ENCODE measurements at places on chromosomes 5 and 9.

DNA sequence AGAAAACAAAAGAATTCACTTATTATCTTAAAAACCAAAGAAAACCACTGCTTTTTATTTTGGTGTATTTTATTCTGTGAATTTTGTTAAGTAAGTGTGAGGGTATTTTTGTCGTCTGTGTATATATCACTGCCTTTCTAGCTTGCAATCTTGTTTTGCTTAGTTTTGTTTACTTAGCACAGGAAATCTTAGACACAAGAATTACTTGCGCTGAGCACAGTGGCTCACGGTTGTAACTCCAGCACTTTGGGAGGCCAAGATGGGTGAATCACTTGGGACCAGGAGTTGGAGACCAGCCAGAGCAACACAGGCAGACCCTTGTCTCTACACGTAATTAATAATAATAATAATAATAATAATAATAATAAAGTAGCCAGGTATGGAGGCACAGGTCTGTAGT, 230.3 kb downstream of the PAPPA start:
- DNase-seq, result no peak

- DNase-seq, result peak; percentile 34
These were observed 14.1 kb downstream of the HSPB3 start for GRCh38 chr5:54469622-54470021.

DNA sequence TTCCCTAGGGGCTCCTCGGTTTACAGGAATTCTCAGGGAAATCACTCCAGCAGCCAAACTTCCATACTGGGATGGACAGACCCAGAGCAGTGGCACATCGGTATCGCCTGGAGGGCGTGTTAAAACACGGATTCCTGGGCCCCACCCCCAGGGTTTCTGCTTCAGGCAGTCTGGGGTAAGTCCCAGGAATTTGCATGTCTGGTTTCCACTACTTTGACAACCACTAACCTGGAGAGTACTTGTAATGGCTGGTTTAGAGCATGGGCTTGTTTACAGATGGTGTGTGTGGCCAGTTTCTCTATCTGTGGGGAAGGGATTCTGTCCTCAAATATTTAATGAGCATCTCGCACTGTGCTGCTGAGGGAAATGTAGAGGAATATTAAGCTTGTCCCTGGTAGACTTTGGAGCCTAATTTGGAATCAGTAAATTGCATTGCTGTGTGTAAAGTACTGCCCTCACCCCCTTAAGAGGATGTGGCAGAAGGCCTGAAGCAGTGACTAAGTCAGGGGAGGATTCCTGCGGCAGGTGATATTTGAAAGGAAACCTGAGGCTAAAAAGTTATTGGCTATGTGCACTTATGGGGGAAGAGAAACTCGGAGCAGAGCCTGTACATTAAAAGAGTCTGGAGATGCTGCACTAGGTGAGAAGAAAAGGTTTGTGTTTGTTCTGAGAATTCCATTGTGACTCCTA, 18.6 kb upstream of the TJP2 start:
- no peak for DNase-seq

DNA sequence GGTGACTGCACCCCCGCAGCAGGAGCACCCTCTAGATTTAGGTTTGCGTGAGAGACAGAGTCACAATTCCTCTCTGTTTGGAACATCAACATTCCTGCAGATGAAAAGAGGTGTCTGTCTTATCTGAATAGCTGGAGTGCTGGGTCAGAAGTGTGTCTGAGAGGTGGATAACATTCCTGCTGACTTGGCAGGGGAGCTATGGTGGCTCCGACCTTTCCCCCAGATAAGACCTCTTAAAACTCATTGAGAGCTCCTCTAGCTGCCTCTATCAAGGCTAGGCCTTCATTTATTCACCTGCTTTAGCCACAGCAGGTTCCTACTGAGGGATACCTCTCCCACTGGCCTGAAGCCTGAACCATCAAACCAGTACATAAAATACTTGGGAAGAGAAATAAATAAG, 615.5 kb downstream of the LRRC70 start:
- DNase-seq, result no peak

- no peak for DNase-seq
These were observed 7.8 kb upstream of the CCDC192 start for GRCh38 chr5:127695346-127695745.

DNA sequence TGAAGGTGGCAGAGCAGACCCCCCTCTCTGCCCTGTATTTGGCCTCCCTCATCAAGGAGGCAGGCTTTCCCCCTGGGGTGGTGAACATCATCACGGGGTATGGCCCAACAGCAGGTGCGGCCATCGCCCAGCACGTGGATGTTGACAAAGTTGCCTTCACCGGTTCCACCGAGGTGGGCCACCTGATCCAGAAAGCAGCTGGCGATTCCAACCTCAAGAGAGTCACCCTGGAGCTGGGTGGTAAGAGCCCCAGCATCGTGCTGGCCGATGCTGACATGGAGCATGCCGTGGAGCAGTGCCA, 3.8 kb downstream of the ALDH1B1 start:
- DNase-seq, result no peak

Data from fibroblast of the aortic adventitia (primary cell).